ENCODE measurements at places on chromosomes 6 and 20.
A peak's percentile ranks its signal among the peaks of the same experiment; 100 is the strongest.

- H3K27ac ChIP-seq = no peak overlapping the region
- H3K27me3 ChIP-seq = peaks cover 46% of the 10 kb centered on the region
- H3K36me3 ChIP-seq = no peaks in the 10 kb centered on the region
- peaks cover 2% of the 10 kb centered on the region for H3K4me1 ChIP-seq
Measured at GRCh38 chr6:167528239-167528638, 203.4 kb downstream of the TTLL2 start.

DNA sequence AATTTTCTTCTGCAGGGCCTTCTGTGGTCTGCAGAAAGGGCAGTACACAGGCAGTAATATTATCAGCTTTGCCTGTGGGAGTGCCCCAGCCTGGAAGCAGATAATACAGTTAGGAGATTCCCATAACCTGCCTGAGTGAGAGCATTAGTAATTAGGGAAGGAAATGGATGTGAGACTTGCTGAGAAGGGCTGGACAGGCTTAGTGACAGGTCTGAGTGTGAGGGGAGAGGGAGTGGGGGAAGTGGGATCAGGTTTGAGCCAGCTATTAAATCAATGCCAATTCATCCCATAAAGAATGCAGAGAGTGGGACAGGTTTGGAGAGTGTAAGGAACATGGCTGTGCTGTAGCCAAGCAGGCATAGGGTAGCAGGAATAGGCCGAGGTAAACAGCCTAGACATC lies 10.1 kb upstream of the CFAP206 start:
- no peaks in the 10 kb centered on the region for H3K36me3 ChIP-seq
- DNase-seq = no peak
- H3K4me3 ChIP-seq = no peak overlapping the region
- no peak overlapping the region for H3K27ac ChIP-seq

DNA sequence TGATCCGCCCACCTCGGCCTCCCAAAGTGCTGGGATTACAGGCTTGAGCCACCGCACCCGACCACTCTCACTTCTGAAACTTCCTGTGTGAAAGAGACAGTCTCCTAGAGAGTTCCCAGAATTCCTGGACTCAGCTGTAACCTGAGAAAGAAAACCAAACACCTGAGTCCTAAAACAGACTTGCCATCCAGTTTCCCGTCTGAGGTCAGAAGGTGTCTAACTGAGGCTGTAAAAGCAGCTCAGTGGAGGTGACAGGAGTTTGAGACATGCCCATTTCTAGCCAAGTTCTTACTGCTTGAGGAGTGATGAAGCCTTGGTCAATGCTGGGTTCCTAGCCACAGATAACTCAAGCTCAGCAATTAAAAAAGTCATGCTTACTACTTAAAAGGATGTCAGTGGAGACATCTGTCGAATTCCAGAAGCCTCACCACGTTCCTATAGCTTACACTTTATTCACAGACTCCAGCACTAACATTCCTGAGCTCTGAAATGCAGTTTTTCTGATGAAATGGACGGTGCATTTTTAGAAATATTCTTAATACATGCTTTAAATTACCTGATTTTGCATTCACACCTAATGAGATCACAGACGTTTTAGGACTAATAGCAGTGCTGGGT lies 6.1 kb downstream of the UQCC2 start:
- H3K36me3 ChIP-seq = peaks cover 93% of the 10 kb centered on the region
- peaks cover 32% of the 10 kb centered on the region for H3K4me1 ChIP-seq
- no peaks in the 10 kb centered on the region for H3K27me3 ChIP-seq
- no peak for DNase-seq
- no peak overlapping the region for H3K4me3 ChIP-seq

- no peak for DNase-seq
- no peak overlapping the region for H3K27ac ChIP-seq
- no peak overlapping the region for H3K4me3 ChIP-seq
- H3K4me1 ChIP-seq = peaks cover 5% of the 10 kb centered on the region
- H3K36me3 ChIP-seq = no peaks in the 10 kb centered on the region
Measured at GRCh38 chr6:2753110-2753489, 2.4 kb upstream of the MYLK4 start.

GRCh38 chr20:24468401-24469115 lies 871 bp upstream of the SYNDIG1 start:
- DNase-seq = no peak
- H3K36me3 ChIP-seq = no peaks in the 10 kb centered on the region
- no peak overlapping the region for H3K4me3 ChIP-seq
- no peak overlapping the region for H3K27ac ChIP-seq
- H3K27me3 ChIP-seq = peaks cover 60% of the 10 kb centered on the region

GRCh38 chr6:2658788-2659187 lies 91.9 kb downstream of the MYLK4 start:
- no peak overlapping the region for H3K4me3 ChIP-seq
- no peak for DNase-seq
- H3K4me1 ChIP-seq = peaks cover 15% of the 10 kb centered on the region
- no peak overlapping the region for H3K27ac ChIP-seq
- H3K36me3 ChIP-seq = no peaks in the 10 kb centered on the region

- no peaks in the 10 kb centered on the region for H3K27me3 ChIP-seq
- peaks cover 35% of the 10 kb centered on the region for H3K36me3 ChIP-seq
- DNase-seq = peak; percentile 52
- peaks cover 30% of the 10 kb centered on the region for H3K4me1 ChIP-seq
- H3K4me3 ChIP-seq = peak overlapping the region; percentile 92
- H3K27ac ChIP-seq = peak overlapping the region; percentile 97
Measured at GRCh38 chr6:42745083-42745639, 742 bp downstream of the TBCC start.

DNA sequence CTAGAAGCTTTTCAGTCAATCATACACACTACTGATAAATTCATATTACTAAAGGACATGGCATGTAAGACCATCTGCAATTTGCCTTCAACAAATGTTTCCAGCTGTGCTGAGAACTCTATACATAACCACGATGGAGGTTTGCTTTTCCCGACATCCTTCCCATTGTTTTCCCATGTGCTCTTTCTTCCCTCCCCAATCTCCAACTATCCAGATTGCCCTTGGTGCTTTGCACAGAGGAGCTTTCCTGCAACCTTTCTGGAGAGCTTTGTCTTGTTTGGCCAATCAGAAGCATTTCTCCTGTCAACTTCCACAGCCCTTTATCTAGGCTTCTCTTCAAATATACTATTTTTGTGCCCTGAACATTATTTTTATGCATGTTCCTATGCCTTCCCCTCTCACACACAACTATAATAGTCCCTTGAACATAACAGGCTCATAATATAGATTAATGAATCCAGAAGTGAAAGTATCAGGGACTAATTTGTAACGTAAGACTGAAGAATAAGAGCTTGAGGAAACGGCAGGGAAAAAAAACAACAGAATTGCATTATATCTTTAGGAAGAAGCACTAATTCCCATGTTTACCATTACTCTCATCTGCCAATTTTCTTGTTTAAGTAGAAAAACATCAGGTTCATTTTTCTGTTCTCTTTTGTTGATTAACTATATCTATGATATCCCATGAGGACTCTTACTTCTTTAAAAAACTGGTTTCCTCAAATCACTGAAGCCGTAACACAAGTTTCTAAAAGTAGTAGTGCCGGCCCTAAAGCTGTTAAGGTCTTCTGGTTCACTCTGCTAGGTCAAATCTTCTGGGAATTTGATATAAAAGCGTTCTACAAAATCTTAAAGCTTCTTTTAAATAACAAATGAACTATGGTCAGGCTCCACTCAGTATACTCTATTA lies 20.1 kb downstream of the SMLR1 start:
- no peak for DNase-seq
- H3K27me3 ChIP-seq = no peaks in the 10 kb centered on the region
- H3K4me1 ChIP-seq = peaks cover 7% of the 10 kb centered on the region
- H3K4me3 ChIP-seq = no peak overlapping the region
- no peaks in the 10 kb centered on the region for H3K36me3 ChIP-seq

Measured in activated T-cell treated with anti-CD3 and anti-CD28 coated beads, Interleukin-2, amount 50 U/mL, for 24 hours (primary cell).